ENCODE measurements at places on chromosomes 16 and 17. TPM values are rescaled to one million over a fixed set of nuclear protein-coding genes. Genes with fewer than 3 reads are reported as not detected.
A peak's percentile ranks its signal among the peaks of the same experiment; 100 is the strongest.

KRTAP4-3 gene
- polyA plus RNA-seq: not detected

RAB37 gene
- 11.2 TPM for polyA plus RNA-seq

STH gene
- not detected for polyA plus RNA-seq

B4GALNT2 gene
- polyA plus RNA-seq: 0.75 TPM

IGSF6 gene
- 6.0 TPM for polyA plus RNA-seq

SLC5A10 gene
- polyA plus RNA-seq: 0.60 TPM

KRT222 gene
- polyA plus RNA-seq: 0.23 TPM

C16orf89 gene
- 85.6 TPM for polyA plus RNA-seq

KRTAP3-2 gene
- polyA plus RNA-seq: not detected

SPATA22 gene
- 0.54 TPM for polyA plus RNA-seq

DNA sequence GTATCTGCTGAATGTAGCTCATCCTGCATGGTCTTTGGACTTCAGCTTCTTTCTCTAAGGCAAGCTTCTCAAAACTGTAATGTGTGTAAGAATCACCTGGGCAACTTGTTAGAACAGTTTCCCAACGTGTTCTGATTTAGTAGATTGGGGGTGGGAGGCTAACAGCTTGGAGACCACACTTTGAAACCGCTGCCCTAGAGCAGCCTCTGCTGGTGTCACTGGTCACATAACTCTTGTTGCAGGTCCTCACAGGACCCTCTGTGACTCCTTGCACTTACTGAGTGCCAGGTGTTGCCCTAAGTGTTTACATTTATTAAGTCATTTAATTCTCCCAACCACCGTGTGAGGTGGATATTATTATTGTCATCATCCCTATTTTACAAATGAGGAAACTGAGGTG lies 9.9 kb downstream of the SLC35G3 start:
- DNase-seq: no peak

DNA sequence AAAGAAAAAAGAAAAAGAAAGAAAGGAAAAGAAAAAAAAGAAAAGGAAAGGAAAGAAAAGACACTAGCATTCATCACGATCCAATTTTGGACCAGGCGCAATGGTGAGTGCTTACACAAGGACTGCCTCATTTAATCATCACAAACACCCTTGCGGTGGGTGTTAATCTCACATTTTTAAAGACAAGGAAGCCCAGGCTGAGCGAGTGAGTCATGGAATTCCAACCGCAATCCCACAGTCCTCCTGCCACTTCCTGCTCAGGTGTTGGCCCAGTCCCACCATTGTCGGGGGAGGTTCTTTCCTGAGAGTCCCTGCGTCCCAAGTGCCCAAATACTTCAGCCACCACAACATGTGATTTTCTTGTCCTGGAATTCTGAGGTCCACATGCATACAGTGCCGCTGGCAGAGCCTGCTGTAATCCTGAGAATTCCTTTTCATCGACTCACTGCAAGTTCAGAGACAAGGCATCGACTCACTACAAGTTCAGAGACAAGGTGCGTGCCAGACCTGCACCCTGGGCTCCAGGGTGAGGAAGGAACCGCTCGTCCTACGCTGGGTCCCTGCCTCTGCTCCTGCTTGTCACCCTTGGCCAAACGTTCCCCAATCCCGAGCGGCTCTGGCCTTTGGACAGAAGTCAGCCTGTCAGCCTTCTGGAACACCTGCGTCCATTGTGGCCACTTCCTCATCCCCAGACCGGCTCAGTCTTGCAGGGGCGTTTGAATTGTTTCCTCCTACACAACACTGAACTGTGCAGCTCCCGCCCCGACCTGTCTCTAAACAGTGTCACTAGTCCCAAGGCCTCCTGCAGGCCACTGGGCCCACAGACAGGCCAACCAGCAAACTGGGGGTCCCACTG lies 5.8 kb downstream of the ZG16B start:
- no peak for DNase-seq

- no peak for DNase-seq
These were observed 154.5 kb downstream of the BCAS3 start for GRCh38 chr17:60832151-60832585.

DNA sequence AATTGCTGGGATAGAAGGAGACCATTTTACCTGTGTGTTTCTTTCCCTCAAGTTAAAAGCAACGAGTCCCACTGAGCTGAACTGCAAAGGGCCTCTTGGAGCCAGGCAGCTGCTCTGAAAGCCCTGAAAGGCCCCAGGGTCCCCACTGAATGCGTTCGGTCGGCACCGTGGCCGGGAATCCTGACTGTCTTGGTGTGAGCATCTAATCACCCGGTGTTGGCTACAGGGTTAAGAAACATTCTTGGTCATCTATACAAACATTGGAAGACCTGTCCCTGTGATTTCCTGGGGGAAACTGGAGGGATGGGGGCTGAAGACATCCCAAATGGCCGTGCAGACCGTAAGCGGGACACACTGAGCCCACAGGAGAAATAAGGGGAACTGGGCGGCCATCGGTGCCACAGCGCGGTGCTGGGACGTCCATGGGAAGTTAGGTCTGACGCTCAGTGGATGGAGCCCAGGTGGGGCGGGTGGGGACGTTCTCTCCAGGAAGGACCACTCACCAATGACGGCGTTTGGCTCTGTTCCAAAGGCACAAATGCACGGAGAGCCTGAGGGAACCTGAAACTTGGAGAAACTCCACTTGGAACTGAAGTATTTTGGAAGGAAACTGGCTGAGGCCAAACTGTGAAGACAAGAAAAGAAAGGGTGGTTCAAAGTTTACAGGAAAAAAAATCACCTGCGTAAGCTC lies 32.1 kb downstream of the WDR45B start:
- no peak for DNase-seq

DNA sequence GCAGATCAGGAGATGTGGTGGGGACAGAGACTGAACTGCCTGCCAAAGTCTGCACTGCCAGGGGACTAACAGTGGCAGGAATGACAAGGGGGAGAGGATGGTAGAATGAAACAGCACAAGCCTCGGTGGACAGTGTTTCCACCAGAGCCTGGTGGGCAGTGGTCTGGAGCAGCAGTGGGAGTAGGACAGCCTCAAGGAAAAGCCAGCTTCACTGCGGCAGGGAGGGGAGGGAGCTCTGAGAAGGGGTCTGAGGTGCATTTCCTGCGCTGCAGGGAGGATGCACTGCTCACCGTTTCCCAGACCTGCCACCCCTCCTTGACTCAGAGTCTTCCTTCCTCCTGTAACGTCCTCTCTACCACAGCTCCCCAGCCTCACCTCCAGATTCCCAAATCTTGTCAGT lies 33.8 kb downstream of the MARCHF10 start:
- DNase-seq: no peak

- no peak for DNase-seq
These were observed 10.8 kb upstream of the RIPOR1 start for GRCh38 chr16:67517661-67518423.

DNA sequence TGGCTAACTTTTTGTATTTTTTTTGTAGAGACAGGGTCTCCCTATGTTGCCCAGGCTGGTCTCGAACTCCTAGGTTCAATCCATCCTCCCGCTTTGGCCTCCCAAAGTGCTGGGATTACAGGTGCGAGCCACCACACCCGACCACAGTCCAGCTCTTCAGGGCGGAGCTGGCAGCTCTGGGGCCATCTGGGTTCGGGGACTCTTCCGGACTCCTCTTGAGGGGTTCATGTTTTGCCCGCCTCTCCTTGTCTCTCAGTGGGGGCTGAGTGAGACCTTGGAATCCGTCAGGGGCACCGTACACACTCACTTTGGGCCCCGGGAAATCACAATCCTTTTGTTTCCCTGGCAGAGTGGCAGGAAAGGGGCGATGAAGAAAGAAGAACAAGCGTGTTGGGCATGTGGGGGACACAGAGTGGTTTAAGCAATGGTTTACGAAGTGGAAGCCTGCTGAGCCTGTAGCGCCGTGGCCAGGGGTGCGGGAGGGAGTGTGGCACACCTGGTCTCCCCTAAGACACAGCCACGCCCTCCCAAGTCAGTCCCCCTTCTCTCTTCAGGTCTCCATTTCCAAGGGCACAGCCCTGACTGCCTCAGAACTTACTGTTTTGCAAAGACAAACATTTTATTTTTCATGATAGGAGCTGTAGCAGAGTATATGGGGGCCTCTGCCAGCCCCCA lies 26.1 kb downstream of the TNS4 start:
- no peak for DNase-seq

- no peak for DNase-seq
These were observed 215.3 kb downstream of the ABCC12 start for GRCh38 chr16:47940466-47940865.

- DNase-seq: no peak
These were observed 241.6 kb upstream of the SALL1 start for GRCh38 chr16:51392521-51393187.

GRCh38 chr17:32909787-32910369 lies 18.1 kb upstream of the TMEM98 start:
- DNase-seq: peak; percentile 59

DNA sequence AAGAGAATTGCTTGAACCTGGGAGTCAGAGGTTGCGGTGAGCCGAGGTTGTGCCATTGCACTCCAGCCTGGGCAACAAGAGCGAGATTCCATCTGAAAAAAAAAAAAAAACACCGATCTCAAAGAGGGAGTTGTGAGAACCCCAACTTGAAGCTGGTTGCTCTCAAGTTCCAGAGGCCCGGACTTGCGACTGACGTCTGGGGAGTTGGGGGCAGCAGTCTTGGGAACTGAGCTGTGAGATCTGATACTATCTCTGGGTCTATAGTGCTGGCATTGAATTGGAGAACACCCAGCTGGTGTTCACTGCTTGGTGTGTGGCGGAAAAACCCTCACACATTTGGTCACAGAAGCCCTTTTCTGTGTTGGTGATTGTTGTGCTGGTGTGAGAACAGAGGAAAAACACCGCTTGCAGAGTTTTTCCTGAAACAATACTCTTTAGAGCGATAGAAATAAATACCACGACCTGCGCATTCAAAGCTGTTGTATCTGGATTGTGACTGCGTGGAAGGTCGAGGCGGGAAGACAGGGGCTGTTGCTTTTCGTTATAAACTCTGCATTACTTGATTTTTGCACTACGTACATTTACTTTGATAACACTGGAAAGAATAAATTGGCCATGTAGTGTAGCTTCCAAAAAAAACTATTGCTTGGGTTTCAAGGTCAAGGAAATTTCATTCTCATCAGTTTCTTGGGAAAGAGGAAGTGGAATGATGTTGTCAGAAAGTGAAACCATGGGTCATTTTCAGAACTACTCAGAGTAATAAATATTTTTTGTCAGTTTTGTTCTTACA lies 8.8 kb downstream of the SCIMP start:
- DNase-seq: no peak

GRCh38 chr16:56198006-56198754 lies 6.9 kb downstream of the GNAO1 start:
- DNase-seq: no peak
